Common myeloid progenitor, CD34-positive (primary cell): ENCODE measurements at places on chromosomes 11 and 22.

GRCh38 chr11:131064373-131064991 is 148.2 kb upstream of the SNX19 start:
- DNase-seq = peak; percentile 55

DNA sequence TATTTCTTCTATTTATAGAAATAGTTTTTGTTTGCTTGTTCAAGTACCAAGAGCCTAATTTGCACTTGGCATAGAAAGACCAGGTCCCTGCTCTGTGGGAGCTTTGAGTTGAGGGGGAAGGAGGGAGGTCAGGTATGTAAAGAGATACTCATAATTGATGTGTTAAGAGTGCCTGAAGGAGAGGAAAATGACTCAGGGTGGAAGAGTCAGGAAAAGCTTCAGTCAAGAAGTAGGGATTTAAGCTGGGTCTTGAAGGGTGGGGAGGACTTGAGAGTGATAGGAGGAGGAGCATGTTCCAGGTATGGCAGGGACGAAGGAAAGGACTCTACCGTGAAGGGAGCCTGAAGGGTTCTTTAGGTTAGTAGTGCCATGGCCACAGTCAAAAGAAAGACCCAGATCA is 9.0 kb downstream of the RBX1 start:
- DNase-seq = no peak

DNA sequence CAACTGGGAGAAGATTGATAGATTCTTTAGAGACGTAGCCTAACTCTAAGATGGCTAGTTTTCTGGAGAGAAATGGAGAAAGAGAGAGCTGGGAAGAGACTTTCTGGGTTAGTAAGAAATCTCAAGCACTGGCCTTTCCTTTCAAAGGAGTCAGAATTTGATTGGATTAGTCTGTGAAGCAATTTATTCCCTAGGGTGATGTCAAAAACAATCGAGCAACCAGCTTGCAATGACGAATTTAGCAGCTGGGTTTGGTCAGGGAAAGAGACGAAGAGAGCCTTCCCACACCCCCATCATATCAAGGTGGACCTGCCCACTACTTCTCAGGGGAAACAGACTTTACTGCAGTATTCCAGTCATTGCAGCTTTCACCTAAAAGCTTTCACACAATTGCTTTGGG is 10.8 kb downstream of the KRTAP5-6 start:
- no peak for DNase-seq

DNA sequence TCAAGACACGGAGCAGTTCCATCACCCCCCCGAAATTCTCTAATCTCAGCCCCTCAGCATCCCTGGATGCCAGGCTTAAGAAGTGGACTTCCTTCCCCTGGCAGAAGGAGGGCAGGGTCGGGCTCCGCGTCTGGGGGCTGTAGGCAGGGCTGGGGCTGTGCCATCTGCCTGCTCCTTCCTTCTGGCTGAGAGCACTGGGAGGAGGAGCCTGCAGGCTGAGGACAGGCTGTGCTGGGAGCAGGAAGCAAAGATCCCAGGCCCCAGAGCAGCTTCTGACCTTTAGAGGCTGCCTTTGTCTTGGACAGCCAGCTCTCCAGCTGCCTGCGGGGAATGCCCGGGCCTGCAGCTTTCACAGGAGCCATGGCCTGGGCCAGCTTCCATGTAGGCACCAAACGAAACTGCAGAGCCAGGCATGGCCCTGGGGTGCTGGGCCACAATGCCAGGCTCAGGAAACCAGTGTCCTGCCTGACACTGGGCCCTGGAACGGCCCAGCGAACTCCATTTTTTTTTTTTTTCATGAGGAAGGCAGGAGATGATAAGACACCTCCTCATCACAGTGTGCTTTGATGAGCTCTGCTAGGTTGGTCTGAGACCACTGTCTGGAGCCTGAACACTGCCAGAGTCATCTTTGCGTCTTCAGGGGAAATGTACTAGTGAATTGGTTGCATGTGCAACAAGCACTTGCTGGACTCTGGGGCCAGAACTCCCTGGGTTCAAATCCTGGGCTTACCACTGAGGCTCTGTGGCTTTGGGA is 67.9 kb downstream of the MCM5 start:
- no peak for DNase-seq

GRCh38 chr22:37802310-37803194 is 5.2 kb upstream of the GCAT start:
- peak; percentile 59 for DNase-seq

GRCh38 chr11:1970956-1971355 is 23.8 kb downstream of the MRPL23 start:
- no peak for DNase-seq

DNA sequence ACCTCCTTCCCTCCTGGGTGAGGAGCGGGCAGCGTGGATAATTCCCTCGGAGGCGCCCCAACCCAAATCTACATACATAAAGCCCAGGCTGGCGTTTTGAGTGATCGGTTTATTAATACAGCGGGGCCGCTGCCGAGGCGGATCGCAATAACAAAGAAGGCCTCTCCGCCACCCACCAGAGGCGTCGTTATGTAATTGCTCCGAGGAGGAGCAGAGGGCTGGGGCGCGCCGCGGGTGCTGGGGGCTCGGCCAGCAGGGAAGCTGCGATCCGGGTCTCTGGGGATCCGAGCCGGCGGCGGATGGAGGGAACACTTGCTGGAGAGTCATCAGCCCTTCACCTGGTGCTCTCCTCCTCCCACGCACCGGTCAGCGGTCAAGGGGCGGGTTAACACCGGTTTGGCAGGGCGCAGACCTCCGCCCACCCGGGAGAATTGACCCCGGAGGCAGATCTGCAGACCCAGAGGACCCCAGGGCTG is 6.4 kb upstream of the TP53I11 start:
- DNase-seq = no peak

- no peak for DNase-seq
Observed at GRCh38 chr11:64790205-64791095, 12.1 kb upstream of the SF1 start.

- DNase-seq = peak; percentile 50
Observed at GRCh38 chr11:28529540-28530410, 421.6 kb downstream of the METTL15 start.

- no peak for DNase-seq
Observed at GRCh38 chr11:112477581-112478317, 217.1 kb upstream of the PLET1 start.
